ENCODE measurements at places on chromosomes 12 and 14. TPM values are rescaled to one million over a fixed set of nuclear protein-coding genes. Genes with fewer than 3 reads are reported as not detected.

The CCDC177 gene
- polyA plus RNA-seq: 0.04 TPM

The NANOG gene
- polyA plus RNA-seq: 0.36 TPM

The MYF6 gene
- polyA plus RNA-seq: 0.26 TPM

The NCOR2 gene
- 105 TPM for polyA plus RNA-seq

The TEX52 gene
- 2.3 TPM for polyA plus RNA-seq

The SLC10A1 gene
- polyA plus RNA-seq: 0.16 TPM

The BTBD7 gene
- polyA plus RNA-seq: 37.5 TPM

The PLCZ1 gene
- 1.5 TPM for polyA plus RNA-seq

The DAAM1 gene
- polyA plus RNA-seq: 47.8 TPM

The OTUB2 gene
- 5.4 TPM for polyA plus RNA-seq

The LRRC10 gene
- polyA plus RNA-seq: 0.14 TPM

The ADSS1 gene
- polyA plus RNA-seq: 11.2 TPM

The OGFOD2 gene
- polyA plus RNA-seq: 15.7 TPM

The CYP46A1 gene
- 6.8 TPM for polyA plus RNA-seq

The MANSC4 gene
- polyA plus RNA-seq: 0.58 TPM

The LUM gene
- 771 TPM for polyA plus RNA-seq
